ACHN (cell line): ENCODE measurements at places on chromosomes 1 and 21.

GRCh38 chr1:220410611-220411010 is 117.3 kb upstream of the MARK1 start:
- no peak for DNase-seq

DNA sequence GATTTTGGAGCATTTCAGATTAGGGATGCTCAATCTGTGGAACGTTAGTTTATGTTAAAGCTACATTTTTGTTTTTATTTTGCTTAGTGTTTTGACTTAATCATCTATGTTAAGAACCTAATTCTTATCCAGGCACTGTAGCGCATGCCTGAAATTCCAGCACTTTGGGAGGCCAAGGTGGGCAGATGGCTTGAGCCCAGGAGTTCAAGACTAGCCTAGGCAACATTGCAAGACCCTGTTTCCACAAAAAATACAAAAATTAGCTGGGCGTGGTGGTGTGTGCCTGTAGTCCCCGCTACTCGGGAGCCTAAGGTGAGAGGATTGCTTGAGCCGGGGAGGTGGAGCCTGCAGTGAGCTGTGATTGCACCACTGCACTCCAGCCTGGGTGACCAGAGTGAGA is 23.4 kb downstream of the FNBP1L start:
- DNase-seq = no peak

DNA sequence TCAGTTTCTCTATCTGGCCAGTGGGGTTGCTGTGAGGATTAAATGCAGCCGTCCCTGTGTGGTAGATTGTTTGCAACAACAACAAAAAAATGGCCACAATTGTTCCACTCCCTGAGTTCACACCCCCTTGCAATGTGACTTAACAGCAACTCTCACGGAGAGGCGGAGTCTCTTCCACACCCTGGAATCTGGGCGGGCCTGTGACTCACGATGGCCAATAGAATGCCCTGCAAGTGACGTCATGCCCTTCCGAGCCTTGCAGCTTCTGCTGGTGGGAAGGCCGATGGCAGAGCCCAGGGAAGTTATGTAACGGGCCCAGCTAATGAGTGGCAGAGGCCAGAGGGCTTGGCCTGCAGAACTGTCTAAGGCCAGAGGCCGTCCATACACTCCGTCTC is 87.9 kb downstream of the RIPK4 start:
- DNase-seq = peak; percentile 96

- DNase-seq = peak; percentile 81
Measured at GRCh38 chr1:22018583-22019559, 17.4 kb downstream of the CELA3A start.

DNA sequence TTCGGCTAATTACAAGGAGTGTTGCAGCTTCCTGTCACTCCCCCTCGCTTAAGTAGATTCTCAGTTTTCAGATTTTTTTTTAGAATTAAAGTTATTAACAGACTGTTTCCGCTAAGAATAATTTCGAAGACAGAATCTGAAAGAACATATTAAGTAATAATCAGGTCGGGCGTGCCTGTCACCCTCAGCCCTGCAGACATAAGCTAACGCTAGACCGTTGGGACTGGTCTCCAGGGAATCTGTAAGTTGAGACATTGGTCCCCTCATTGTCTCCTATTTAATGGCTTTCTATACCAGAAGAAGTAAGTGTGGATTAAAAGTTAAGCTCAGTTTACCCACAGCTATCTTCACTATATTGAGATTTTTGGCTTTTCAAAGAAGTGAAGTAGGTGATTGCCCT is 14.5 kb downstream of the NMNAT1 start:
- DNase-seq = no peak

DNA sequence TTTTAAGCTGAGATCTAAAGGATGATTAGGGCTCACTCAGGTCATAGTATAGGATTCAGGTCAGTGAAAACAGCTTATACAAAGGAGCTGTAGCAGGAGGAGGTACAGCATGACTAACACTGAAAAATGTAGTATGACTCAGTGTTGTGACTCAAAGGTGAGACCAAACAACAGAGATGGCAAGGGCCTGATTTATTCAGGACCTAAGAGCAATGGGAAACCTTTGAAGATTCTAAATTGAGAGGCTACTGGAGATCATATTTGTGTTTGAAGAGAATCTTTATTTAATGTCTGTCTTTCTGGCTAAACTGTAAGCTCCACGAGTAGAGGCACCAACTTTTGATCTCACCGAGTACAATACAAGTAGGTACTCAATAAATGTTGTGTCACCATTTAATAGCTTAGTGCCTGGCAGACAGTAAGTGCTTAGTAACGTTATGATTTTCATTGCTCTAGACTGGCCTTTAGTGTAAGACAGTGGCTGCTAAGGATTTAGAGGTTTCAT is 43.5 kb downstream of the PRKAA2 start:
- DNase-seq = peak; percentile 85

DNA sequence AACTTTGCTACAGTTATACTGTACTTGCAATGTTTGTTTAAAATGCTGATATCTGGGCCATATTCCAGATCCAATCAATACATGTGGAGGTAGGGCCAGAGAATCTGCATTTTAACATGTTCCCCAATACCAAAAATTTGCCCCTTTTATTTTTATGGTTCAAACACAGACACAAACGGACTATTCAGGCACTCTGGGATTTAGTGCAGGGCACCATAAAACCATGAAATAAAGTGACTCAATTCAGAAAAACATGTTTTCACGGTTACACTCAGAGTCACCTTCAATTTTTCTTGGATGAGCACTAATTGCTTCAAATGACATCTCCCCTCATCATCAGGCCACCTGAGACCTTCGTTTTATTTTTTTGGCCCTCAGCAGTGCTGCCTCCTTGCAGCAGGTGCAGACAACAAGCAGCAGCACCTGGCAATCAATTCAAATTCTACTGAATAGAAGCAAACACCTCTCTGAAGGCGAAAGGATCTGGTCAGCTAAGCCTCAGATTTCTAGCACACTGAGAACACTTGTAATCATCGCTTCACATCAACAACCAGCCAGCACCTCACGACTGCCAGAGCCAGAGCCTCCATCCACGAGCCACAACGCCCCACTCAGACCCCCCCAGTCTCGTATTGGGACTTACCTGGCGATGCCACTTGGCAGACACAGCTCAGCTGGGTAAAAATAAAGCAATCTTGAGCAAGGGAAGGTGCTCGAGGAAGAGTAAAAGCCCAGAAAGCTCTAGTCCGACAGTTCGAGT is 1.1 kb downstream of the ERO1B start:
- DNase-seq = no peak

- no peak for DNase-seq
Measured at GRCh38 chr1:48540587-48540986, 68.6 kb upstream of the SPATA6 start.

- no peak for DNase-seq
Measured at GRCh38 chr1:221779771-221780170, 37.9 kb upstream of the DUSP10 start.

- peak; percentile 48 for DNase-seq
Measured at GRCh38 chr21:45611939-45612664, 31.4 kb upstream of the PCBP3 start.

DNA sequence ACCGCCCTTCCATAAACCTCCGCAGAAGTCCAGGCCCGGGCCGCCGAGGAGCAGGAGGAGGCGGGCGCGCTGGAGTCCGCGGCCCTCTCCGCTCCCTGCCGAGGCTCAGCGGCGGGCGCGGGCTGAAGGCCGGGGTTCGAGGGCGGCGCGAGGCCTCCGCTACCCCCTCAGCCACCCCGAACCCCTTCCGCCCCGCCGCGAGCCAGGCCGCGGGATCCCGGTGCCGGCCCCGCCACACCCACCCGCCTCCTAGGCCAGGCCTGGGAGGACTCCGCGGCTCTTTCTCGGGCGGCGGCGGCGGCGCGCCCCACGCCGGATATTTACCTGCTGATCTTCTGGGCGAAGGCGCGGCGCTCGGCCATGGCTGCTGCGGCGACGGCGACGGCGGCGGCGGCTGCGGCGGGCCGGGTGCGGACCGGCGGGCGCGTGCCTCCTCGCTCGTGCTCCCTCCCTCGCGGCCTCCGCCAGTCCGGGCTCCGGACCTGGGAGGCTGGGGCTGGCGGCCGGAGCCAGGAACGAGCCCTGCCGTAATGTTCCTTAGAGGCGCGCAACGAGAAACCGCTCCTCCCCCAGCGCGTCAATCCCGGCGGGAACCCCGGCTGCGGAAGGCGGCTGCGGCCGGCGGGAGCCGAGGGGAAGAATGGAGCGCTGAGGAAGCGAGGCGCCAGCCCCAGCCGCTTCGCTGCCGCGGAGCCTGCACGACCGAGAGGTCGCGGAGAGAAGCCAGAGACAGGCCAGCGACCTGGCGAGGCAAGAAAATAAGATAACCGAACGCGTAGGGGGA is at the start of gene DOCK7:
TSS of gene DOCK7 (minus strand) at position 484 of the 784 bp plus-strand sequence. CDS start at position 362, 122 bp downstream.
- DNase-seq = peak; percentile 75

DNA sequence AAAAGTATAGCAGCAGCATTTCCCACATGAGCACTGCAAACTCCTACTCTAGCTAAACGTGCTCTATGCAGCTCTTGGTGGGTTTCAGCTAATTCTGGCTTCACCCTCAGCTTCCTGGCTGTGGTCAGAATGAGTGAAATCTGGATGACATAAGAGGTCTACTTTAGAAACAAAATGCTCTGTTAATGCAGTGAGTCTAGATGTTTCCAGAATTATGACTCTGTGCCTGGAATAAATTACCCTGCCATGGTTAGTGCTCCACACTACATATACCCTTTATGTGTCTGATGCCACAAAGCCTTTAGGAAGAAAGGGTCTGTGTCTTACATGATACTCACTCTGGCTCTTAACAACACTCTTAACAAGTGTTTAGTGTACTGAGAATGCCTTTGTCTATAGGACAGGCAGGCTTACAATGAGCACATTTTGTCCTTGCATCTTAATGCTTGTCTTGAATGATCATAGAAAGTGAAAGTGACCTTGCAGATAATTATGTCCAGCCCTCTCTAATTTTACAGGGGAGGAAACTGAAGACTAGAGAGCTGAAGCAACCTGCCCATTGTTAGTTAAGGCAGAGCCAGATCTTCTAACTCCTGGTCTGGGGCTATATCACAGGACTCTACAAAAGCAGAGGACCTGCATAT is 9.2 kb downstream of the S100A10 start:
- DNase-seq = no peak

- DNase-seq = no peak
Measured at GRCh38 chr1:203311368-203312301, 6.3 kb downstream of the BTG2 start.

GRCh38 chr21:41426676-41427404 is 801 bp downstream of the MX1 start:
- no peak for DNase-seq

DNA sequence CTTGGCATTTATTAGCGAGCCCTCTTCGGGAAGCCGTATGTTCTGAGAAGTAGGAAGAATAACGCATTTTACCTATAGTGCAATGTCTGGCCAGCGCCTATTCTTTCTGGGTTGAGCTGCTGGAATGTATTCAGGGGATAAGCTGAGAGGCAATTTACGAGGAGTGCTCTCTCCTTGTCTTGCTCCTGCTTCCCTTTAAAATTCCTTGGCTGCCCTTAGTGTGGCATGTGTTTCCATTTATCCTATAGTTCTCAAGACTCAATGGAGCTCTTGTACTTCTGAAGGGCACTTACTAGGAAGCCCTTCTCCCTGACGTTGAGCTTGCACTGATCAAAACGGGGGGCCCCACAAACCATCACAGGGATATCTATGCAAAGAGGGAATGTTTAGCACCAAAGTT is 364.6 kb downstream of the DISC1 start:
- DNase-seq = no peak

DNA sequence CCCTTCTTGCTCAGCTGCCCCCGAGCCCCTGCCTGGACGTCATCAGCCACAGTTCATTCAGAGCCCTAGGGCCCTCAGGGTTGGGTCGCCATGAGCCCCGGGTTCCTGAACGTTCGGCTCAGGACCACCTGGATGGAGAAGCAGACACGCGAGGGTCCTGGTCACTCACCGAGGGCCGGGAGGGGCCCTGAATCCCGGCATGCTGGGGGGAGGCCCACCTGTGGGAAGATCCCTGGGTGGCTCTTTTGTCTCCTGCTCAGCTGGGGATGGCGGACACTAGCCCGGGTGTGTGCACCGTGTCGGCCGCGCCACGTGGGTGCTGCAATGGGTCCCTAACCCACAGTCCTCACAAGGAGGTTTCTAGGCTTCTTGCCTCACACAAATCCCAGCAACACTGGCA is 78.1 kb upstream of the TTC34 start:
- DNase-seq = no peak

- no peak for DNase-seq
Measured at GRCh38 chr1:44664730-44665370, 9.4 kb downstream of the TMEM53 start.

DNA sequence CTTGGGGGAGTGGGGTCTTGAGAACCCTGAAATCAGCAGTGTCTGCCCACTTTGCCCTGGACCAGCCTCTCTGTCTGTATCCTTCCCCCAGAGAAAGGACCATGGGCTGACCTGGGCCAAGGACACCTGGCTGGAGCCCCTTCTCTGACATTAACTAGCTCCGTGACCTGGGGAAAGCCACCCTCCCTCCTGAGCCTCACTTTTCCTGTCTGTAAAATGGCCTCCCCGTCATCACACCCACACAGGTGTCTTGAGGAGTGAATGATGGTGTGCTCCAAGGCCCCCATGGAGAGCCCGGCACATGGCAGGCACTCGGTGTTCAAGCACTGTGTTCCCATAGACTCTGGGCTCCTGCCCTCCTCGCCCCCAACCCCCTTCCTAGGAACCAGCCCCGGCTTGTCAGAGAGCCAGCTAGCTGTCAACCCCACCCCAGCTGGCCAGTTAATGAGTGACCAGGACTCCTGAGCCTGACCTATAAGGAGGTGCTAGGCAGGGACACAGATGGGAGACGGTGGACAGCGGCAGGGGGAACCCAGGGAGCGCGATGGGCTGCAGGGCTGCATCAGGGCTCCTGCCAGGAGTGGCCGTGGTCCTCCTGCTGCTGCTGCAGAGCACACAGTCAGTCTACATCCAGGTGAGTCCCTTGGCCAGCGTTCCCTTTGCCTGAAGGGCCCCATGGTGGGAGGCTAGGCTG is at the start of gene GUCA2B:
TSS of gene GUCA2B (plus strand) at position 504 of the 694 bp plus-strand sequence. CDS start at position 545, 41 bp downstream.
- DNase-seq = no peak

DNA sequence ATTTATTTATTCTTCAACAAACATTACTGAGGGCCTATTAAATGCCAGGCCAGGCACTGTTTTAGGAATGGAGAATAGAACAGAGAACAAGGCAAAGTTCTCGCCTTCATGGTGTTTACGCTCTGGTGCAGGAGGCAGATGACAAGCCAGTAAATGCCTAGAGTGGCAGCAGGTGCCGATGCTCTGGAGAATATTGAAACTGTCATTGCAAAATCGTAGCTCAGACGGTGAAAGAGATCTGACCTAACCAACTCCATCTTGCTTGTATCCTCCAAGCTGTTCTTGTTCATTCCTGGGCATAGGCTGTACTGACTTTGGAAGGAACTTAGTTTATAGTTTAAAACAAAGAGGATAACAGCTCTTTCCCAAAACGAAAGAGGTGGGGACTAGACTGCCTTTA is 13.5 kb upstream of the ENO1 start:
- DNase-seq = no peak

DNA sequence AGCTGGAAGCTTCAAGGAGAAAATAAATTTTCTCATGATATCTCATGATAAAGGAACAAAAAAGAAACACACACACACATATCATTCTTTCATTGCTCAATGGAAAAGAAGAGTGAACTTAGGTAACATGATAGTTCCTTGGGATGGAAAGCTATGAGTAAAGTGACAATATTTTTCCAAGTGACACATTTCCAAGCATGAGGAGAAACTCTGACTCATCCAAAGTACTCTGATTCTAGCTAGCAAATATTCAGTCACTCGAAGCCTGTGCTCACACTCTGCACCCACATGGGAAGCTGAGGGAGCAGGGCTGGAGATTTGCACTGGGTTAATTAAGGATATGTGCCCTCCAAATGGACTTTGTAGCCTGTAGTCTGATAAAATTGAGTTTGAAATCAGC is 222.4 kb downstream of the LRRC40 start:
- DNase-seq = no peak

- peak; percentile 46 for DNase-seq
Measured at GRCh38 chr1:22861764-22862440, 110.8 kb downstream of the LACTBL1 start.
